ENCODE measurements at places on chromosomes 5 and 9.

DNA sequence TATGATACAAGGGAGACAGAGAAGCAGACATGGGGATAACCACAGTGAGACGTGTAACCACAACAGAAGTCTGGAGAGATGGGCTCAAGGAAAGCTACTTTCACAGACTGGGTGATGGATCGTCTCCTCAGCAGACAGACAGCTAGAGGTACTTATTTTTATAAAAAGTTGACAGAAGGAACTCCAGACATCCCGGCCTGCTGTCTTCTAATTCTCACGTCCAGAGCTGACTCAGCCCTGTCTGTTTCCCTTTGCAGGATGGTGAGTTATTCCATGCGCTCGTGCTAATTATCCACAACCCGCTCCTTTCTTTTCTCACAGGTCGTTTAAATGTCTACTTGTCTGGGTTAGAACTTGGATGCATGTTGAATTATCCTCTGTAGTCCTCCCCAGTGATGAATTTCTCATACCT, 304.5 kb downstream of the CWC27 start:
- DNase-seq: no peak

- no peak for DNase-seq
Observed at GRCh38 chr5:65072850-65073249, 304.1 kb downstream of the CWC27 start.

DNA sequence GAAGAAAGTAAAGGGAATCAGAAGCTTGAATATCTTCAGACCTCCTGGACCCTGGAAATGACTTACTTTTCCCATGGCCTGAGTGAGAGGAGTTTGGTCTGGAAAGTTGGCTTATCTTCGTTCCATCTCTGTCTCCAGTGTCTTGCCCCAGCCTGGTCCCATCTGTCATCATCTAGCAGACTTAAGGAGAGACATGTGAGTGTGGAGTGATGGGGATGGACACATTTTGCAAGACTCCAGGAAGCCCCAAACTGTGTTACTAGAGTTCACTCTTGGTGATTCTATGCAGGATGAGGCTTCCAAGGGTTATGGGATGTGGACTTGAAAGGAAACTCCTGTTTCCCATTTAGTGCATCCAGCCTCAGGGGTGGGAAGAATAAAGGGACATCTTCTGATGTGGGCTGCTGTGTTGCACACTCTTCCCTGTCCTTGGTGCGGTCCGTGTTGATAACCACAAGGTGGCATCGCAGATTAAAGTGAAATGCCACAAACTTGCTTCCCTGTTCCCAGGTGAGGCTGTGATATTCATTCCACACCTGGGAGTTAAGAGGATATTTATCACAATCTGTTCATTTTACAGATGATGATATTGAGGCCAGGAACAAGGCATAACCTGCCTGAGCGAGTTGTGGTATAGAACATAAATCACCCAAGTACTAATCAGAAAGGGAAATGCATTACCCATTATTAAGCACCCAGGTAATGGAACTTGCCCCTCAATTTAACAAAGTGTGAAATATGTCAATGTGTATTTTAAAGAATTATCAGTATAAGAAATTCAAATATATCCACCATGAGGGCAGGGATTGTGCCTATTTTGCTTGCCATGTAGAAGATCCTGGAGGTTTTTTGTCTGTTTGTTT, 269.9 kb upstream of the PAPPA start:
- DNase-seq: peak; percentile 42

GRCh38 chr5:143767162-143767561, 44.8 kb upstream of the HMHB1 start:
- no peak for DNase-seq

DNA sequence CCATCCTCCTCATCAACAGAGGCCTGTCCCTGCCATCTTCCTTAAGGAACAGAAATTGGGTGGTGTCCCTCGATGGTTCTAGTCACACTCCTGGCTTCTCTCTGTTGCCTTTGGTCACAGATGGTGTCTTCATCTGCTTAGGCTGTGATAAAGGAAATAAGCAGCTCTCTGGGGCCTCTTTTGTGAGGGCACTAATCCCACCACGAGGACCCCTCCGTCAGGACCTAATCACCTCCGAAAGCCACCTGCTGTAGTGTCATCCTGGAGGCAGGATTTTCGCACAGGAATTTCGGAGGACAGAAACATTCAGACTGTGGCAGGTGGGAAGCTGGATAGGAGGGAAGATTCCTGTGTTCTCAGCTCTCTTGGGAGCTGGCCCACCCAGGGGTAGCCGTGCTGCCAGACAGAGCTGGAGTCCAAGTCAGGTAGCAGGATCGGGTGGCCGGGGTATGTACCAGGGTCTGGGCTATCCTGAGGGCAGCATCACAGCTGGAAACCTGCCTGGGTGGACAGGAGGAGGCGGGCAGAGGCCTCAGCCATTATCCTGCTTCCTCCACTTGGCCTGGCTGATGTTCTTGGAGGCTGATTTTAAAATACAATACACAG, 59.5 kb downstream of the ANKRD33B start:
- DNase-seq: no peak

- no peak for DNase-seq
Observed at GRCh38 chr5:178504340-178504960, 85.7 kb downstream of the COL23A1 start.

- no peak for DNase-seq
Observed at GRCh38 chr5:97838214-97838613, 655.2 kb upstream of the RIOK2 start.

DNA sequence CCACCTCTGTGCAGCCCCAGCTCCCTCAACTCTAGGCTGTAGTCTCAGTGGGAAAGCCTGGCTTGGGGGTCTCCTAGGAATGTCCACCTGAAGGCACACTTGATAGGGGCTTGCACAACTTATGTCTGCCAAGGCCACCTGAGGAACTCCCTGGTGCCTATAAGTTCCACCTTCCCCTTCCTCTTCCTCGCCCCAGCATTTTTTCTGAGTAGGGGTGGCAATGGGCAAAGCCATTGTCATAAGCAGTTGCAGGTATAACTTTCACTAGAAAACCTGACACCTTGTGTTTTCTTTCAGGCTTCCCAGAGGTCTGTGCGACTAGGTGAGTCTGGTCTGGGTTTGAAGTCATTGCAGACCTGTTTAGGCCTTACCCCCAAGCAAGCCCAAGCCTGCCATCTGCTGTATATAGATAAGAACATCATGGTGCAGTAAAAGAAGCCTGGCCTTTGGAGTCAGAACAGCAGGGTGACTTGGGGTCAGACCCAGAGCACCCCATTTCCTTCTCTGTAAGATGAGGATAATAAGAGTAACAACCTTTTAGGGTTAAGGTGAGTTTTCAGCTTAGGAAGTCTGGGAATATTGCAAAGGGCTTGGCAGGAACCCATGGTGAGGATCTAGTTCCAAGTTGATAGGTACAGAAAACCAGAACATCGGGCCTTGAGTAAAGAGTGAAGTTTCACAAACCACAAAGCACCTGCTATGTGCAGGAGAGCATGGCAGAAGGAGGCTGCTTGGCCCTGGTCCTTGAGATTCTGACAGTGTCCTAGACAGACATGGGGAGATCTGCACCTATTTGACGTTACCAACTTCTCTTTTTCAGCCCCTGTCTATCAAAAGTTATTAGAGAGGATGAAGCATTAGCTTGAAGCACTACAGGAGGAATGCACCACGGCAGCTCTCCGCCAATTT, 33.8 kb downstream of the TGFBI start:
- DNase-seq: no peak

GRCh38 chr9:107273634-107274033, 9.4 kb upstream of the RAD23B start:
- no peak for DNase-seq

GRCh38 chr5:100676817-100677631, 141.8 kb downstream of the FAM174A start:
- peak; percentile 81 for DNase-seq

DNA sequence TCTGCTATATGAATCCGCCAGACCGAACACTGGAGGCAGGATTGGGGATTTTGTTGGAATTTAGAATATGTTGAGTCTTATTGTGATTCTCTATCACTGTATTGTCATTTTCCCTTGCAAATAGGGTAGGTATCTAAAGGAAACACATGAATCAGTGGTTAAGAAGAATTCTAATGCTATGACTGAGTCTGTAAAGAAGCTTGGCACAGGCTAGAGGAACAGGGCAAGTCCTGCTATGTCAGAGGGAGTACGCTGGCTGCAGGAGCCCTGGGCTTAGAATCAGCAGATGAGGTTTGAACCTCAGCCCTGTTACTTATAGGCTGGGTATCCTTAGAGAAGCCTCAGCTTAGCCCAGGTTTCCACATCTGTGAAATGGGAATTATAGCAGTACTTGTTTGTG, 198.1 kb downstream of the NR3C1 start:
- no peak for DNase-seq

GRCh38 chr9:126327714-126328185, 1.1 kb downstream of the MVB12B start:
- DNase-seq: no peak

DNA sequence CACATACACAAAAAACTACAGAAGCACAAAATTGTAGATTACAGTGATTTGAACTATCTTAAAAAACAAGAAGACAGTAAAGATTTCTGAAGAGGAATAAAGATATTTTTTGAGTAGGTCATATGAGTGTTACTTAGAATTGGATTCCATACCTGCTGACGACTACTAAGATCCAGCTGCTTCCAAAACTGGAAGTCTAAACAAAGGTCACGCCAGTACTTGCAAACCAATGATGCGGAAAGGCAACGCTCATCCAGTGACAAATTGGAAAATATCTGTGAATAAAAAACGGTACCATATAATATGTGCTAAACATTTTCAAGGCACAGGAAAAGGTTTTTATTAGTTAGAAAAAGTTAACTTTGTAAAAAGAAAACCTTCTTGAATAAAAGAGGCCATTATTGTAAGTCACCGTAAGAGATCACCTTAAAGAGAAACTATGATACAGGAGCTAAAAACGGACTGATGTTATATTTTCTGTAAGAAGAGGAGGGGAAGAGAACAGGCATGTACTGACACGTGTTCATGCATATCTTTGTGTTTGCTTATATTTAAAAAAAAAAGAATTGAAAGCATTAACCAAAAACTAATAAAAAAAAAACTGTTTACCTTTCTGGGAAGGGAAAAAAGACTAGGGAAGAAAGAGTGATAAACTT, 14.1 kb downstream of the FBXL17 start:
- DNase-seq: peak; percentile 2

DNA sequence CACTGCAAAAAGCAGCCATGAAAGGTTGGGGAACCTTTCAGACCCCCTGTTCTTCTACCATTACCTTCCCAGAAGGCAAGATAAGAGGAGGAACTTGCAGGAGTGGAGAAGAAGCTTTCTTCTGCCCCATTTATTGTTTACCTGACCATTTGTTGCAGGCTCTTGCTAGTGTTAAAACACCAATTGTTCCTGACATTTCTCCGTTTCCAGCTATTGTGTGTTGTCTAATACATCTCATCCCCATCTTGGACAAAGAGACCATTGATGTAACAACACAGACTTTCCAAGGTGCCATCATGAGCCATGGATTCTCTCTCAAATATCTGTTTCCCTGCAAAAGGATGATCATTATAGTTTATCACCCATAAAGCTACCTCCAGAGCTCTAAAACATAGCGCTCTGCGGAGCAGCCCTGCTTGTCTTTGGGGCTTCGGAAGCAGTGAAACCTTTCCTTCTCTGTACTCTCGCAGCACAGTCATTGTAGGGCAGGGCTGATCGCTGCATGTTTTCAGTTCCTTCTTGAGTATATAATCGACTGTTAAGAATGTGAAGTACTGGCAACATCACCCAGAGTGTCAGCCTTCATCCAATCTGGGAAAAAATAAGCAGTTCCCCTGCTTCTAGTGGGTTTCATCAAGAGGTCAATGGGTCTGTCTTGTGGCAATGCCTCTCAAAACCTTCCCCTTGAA, 680.0 kb downstream of the SEMA5A start:
- DNase-seq: no peak

- peak; percentile 37 for DNase-seq
Observed at GRCh38 chr9:97615439-97616072, 17.6 kb downstream of the TSTD2 start.

DNA sequence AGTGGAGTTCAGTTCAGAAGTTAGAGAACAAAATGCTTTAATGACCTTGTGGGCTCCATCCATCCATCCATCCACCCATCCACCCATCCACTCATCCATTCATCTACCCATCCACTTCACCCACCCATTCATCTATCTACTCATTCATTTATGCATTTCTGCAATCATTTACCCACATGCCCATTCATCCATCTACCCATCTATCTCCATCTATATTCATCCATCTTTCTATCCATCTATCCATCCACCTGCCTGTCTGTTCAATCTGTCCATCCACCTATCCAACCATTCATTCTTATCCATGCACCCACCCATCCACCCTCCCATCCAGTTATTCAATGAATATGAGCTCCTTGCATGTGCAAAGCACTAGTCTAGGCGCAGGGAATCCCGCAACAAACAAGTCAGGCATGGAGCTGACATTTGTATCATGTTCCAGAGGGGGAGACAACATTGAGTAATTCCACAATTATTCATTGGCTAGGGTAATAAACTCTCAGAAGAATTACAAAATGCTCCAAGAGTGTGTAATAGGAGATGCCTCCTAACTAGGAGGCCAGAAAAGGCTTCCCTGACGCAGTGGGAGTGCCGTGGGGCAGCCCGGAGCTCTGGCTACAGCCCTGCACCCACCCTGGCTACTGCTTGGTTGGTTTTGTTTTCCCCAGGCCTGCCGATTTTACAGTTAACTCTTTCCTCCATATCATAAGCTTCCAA, 211.2 kb downstream of the NXNL2 start:
- no peak for DNase-seq

DNA sequence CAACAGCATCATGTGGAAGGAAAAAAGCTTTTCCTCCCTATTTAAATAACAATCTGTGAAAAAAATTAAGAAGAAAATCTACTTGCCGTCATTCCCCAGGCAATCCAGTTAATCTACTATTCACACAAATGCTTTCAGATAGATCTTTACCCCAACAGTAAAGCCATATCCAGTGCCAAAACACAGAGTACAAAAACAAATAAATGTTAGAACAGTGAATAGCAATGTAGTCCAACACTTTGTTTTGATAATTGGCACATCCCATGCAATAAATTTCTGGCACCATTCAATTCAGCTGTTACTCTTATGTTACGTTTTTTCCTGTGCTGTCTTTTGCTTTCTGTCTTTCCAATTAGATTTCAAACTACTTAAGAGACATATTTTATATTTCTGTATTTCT, 2245.5 kb upstream of the WWC1 start:
- no peak for DNase-seq

DNA sequence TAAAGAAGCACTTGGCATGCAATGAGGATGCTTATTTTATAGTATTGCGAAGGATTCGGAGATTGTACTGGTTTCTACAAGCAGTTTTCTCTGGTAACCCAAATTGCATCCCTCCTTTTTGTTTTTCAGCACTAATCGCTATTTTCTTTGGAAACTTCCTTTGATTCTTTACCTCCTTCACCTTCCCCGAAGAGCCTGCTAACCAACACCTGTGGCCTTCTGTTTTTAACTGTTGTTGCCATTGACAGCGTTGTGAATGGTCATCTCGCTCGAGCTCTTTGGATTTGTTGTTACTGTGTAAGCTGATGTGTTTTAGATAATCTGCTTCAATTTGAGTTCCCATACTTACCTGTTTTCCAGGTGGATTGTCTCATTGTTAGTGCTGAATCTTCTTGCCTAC, 1.1 kb downstream of the CNOT6 start:
- DNase-seq: no peak

All from NCI-H1105 (cell line).